Brain microvascular endothelial cell (primary cell): ENCODE measurements at places on chromosomes 5 and 9.

DNA sequence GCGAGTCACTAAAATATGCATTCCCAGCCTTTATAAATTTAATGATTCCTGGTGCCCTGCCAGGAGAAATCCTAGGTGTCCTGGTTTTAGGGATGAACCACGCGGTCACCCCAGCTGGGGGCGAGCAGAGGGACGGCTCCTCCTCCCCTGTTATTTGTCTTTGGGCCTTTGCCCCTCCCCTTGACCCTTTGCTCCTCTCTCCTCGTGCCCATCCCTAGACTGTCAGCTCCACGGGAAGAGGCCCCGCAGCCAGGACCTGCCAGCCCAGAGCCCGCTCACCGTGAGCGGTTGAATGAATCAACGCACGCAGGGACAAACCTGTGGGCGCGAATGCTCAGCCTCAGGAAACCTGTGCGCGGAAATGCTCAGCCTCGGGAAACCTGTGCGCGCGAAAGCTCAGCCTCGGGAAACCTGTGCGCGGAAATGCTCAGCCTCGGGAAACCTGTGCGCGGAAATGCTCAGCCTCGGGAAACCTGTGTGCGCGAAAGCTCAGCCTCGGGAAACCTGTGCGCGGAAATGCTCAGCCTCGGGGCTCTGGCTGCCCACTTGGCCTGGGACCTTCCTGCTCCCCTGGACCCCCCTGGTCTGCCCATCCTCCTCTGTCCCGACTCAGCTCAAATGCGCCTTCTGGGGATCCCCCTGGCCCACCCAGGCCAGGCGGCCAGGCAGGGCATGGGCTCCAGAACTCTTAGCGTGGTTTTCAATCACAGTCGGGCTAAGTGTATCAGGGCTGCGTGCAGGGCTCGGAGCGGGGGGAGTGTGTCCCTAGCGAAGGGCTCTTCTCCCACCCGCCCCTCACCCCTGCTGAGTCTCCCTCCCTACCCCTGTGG lies 140.5 kb upstream of the COL5A1 start:
- no peak for DNase-seq

DNA sequence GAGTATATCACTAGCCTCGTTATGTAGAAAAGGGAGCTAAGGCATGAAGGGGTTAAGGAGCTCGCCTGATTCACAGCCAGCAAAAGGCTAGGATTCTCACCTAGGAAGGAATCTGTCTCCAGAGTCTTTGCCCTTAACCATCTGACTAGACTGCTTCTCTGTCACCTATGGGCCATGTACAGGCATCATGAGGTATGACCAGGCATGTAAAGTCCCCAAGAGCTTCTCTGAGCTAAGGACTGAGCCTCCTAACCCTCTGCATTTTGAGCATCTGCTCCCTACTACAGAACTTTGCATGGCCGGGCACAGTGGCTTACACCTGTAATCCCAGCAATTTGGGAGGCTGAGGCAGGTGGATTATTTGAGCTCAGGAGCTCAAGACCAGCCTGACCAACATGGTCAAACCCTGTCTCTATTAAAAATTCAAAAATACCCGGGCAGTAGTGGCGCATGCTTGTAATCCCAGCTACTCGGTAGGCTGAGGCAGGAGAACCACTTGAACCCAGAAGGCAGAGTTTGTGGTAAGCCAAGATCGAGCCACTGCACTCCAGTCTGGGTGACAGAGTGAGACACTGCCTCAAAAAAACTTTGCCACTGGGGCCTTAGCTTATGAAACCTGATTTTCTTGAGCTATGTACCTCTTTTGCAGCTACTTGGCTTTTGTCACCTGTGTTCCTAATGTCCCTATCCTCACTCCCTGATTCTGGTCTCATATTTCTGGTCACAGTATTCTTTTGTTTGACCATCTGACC lies 33.2 kb upstream of the IL7R start:
- DNase-seq = no peak

- peak; percentile 77 for DNase-seq
Observed at GRCh38 chr5:124651663-124652513, 94.6 kb downstream of the ZNF608 start.

- DNase-seq = no peak
Observed at GRCh38 chr9:89902450-89903140, 297.8 kb downstream of the GADD45G start.

GRCh38 chr9:133141833-133142595 lies 21.0 kb upstream of the RALGDS start:
- no peak for DNase-seq

GRCh38 chr9:121557581-121558447 lies 58.2 kb upstream of the GGTA1 start:
- DNase-seq = peak; percentile 90

- DNase-seq = no peak
Observed at GRCh38 chr5:123176224-123176937, 87.3 kb downstream of the PRDM6 start.

- DNase-seq = no peak
Observed at GRCh38 chr9:77014597-77015263, 4.7 kb upstream of the FOXB2 start.

DNA sequence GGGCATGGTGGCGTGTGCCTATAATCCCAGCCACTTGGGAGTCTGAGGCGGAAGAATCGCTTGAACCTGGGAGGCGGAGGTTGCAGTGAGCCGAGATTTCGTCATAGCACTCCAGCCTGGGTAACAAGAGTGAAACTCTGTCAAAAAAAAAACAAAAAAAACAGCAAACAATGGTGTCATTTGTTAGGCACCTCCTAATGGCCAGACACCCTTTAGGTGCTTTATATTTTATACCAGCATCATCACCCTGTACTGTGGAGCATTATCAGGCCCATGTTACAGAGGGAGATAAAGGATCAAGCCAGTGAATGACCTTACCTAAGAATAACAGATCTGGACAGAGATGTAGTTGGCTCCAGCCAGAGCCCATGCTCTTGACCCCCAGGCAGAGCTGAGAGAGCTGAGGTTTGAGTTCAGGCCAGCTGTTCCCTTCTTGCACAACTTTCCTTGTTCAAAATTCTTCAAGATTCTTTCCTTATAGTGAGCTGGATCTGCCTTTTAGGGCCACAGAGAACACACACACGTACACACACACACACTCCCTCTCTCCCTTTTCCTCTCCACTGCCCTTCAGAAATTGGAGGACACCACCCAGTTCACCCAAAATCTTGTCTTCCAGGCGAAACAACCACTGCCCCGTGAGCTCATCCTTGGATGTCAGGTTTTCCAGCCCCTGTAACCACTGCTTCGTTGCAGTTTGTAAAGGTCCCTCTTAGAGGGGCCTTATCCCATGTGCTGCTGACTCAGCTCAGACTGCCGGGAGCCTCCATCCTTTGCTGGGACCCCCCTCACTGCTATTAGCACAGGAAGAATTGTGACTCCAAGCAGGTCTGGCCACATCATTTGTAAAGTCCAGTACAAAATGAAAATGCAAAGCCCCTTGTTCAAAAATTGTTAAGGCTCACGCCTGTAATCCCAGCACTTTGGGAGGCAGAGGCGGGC lies 10.4 kb upstream of the PTGES start:
- DNase-seq = peak; percentile 40

- DNase-seq = no peak
Observed at GRCh38 chr9:13264788-13265187, 14.7 kb downstream of the MPDZ start.

GRCh38 chr5:21684992-21685391 lies 1168.2 kb downstream of the CDH12 start:
- no peak for DNase-seq

GRCh38 chr5:151570058-151570457 lies 21.1 kb downstream of the FAT2 start:
- no peak for DNase-seq

DNA sequence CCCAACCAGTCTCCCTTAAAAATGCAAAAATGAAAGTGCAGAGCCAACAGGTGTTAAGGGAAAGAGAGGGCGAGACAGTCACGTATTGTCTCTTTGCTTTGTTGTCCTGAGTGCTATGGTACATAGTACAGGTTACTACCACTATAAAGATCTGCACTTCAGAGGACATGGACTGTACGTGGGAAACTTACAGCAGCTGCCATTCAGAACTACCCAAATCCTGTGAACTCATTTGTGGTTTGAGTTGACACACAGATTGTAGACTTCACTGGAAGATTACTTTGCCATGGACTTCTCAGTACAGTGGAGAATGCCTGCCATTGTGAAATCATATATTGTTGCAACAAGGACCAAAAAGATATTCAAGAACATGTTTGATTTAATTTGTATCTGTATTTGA lies 34.8 kb downstream of the FBXO38 start:
- DNase-seq = no peak

DNA sequence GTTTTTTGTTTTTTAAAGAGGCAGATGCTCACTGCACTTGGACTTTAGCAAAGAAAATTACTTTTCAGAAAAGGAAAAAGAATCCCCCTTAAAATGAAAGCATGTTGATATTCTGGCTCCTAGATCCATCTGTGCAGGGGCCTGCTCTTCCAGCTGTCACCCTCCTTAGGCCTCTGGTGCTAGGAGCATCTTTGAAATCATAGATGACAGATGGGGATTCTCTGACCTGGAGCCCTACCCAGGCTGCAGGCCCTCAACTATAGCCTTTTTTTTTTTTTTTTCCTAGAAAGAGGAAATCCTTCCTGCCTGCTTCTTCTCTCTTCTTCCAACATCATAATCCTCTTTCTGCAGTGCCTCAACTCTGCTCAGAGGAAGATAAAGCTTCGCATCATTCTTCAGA lies 16.3 kb upstream of the DCP2 start:
- no peak for DNase-seq

DNA sequence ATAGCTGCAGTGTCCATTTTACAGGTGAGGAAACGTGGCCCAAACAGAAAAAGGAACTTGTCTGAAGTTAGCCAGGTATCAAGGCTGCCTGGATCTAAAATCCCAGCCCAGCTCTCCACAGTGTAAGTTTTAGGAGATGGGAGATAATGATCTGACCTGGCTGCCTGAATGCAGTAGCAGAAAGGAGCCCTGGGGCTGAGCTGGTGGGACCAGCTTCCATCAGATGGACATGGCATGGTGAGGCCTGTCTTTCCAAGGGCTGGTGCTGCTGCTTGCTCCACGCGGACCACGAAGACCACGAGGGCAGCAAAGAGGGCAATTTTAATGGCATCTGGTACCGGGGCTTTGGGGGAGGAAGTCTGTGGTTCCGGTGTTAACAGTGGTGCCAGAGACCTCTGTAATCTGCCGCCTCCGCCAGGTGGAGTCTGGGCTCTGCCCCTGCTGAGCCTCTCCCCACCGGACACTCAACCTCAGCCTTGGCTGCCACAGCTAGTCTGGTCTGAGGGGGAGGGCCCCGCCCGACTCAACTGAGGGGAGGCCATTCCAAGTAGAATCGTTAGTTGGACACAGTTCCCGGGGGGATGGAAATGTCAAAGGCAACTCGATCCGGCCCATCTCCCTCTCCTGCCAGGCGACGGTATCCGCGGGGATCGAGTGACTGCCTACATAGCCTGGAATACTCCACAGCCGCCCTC lies 650 bp downstream of the MYORG start:
- DNase-seq = no peak

- no peak for DNase-seq
Observed at GRCh38 chr5:42995360-42995751, 44.8 kb downstream of the ANXA2R start.

- no peak for DNase-seq
Observed at GRCh38 chr9:107683566-107683965, 194.0 kb upstream of the KLF4 start.

DNA sequence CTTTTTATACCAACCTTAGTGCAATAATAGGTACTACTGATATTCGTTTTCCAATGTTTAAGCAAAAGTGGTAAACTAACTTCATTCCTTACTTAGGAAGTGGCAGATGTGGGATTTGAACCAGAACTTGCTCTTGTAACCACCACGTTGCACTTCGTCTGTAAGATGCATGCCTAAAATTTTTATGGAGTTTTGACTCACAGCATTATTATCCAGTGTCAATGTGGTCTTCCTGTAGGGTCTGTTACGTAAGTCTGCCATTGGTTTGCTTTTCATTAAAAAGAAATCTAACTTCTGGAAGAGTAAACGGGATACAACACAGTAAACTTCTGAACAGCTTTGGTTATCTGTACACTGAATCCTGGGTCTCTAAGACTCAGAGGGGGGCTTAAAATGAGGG lies 521.0 kb upstream of the WWC1 start:
- no peak for DNase-seq

DNA sequence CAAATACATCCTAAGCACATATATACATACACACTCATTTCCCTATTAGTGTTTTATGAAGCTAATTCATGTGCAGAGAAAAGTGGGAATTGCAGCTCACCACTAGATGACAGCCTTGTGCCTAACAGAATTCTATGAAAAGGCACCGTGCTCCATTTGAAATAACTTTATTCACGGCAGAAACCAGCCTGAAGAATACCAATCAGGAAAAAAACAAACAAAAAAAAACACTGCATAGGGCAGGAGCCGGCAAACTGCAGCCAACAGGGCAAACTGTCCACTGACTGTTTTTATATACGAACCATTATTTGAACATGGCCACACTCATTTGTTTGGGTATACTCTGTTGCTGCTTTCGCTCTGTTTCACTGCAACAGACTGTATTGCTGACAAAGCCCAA lies 33.6 kb downstream of the ERMP1 start:
- peak; percentile 27 for DNase-seq

- DNase-seq = peak; percentile 45
Observed at GRCh38 chr5:172009536-172010270, 3.3 kb upstream of the FBXW11 start.

GRCh38 chr9:33105959-33106358 lies 29.5 kb upstream of the SMU1 start:
- DNase-seq = no peak

GRCh38 chr5:16713386-16713928 lies 96.7 kb upstream of the RETREG1 start:
- peak; percentile 20 for DNase-seq

DNA sequence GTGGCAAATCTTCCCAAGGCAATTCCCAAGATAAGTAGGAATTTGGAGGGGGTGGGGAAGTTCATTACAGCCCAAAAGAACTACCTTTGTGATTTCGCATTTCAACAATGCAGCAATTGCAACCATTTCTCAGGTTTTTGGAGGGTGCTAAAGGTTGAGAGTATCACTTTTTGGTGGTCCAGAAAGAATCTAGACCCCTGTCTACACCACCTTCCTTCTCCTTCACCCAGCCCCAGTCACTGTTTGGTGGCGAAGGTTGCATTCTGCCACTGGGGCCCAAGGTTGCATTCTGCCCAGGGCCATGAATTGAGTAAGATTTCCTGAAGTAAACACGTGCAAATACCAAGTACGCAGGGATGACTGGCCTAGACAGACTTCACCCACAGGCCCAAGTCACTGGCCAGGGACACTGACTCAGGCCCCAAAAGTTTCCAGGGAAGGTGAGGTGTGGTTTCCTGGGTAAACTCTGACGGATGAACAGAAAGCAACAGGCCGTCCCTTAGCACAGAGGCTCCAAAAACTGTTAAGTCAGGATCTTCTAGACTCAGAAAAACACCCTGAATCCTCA lies 5.7 kb downstream of the PDE6A start:
- peak; percentile 80 for DNase-seq
